ENCODE measurements at places on chromosomes 4 and X.

DNA sequence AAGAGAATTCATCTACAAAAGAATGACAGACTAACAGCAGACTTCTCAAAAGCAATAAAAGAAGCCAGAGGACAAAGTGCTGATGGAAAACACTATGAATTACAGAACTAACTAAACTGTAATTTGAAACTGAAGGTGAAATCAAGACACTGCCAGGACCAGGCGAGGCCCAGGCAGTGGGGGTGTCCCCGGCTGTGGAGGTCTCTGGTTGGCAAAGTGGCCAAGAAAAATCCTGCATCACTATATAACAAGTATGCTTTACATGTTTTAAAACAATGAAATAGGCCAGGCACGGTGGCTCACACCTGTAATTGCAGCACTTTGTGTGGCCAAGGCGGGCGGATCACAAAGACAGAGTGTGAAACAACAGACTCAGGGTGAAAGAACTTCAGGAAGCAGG, 32.9 kb downstream of the CHM start:
- DNase-seq = no peak

- DNase-seq = no peak
These were observed 3.9 kb downstream of the BST1 start for GRCh38 chr4:15706646-15707362.

GRCh38 chr4:152482211-152482610, 53.7 kb downstream of the FBXW7 start:
- no peak for DNase-seq

DNA sequence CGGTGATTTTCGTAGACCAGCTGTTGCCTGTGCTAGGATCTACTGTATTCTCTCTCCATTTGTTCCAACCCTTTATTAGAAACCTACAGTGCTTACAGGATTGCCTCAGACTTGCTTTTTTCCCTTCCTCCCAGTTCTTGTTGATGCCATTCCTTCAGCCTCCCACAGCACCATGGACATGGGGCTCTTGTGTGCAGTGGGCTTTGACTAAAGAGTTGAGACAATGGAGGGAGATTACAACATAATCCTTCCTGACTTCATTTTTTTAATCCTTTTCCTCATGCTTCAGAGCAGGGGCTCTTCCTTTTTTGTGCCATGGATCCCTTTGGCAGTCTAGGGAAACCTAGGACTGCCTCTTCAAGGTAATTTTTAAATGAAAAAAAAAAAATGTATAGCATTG, 92.1 kb downstream of the BMPR1B start:
- no peak for DNase-seq

DNA sequence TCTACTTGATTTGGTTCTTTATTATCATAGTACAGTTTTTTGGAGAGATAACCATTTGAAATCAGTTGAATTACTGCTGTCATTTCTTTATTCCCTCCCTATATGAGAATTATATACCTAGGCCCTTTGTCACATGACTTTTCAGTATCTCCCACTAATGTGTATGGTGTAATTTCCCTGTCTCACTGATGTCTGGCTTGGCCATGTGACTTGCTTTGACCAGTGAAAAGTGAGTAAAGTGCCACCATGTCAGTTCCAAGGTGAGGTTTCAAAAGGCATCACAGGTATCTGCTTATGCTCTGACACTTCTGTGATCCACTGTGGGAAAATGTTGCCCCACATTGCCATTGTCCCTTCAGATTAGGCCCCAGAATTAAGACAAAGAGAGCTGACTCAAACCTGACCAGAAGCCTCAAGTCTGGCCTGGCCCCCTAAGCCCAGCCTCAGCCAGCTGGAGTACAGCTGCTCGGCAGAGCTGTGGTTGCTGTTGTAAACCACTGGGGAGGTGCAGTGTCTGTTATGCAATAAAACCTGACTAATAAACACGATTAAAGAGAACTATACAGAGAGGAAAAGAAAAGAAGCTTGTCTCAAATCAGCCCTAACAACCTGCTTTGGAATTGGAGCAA, 27.5 kb downstream of the SETD7 start:
- DNase-seq = peak; percentile 85

DNA sequence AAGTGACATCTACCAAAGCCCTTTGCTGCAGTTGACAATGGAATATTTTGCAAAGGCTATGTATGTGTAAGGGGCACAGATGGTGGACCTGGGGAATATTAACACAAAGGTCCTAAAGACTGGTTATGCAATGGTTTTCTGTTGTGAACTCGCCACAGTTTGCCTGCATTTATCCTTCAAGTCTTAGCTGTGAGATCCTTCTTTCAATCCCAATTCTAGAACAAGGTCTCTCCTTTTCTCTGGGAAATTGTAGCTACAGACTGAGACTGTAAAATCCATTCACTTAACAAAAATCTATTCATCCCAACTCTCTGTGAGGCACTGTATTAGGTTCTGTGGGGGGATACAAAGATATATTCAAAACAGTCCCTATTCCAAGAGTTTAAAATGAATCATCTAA, 250.4 kb downstream of the GPM6A start:
- no peak for DNase-seq

DNA sequence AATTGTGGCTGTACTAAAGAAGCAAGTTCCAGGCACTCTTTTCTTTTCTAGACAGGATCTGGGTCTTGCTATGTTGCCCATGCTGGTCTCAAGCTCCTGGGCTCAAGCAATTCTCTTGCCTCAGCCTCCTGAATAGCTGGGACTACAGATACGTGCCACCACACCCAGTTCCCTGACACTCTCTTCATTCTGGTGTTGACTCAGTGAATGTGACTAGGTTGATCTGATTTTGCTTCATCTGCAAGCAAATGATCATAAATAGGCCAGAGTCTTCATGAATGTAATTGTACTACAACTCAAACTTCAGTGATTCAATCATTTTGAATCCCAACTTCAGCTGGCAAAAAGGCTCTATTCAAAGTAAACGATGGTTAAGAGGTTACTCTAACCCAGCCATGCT, 78.5 kb downstream of the APBB2 start:
- no peak for DNase-seq

- no peak for DNase-seq
These were observed 226.2 kb upstream of the BCOR start for GRCh38 chrX:40323977-40324376.

All from AG08395 (cell line).